AG08396 (cell line): ENCODE measurements at places on chromosomes 2 and 18.

GRCh38 chr2:77228391-77228790 lies 293.8 kb downstream of the LRRTM4 start:
- DNase-seq = no peak

- DNase-seq = no peak
These were observed 58.1 kb downstream of the CYP26B1 start for GRCh38 chr2:72089537-72089936.

DNA sequence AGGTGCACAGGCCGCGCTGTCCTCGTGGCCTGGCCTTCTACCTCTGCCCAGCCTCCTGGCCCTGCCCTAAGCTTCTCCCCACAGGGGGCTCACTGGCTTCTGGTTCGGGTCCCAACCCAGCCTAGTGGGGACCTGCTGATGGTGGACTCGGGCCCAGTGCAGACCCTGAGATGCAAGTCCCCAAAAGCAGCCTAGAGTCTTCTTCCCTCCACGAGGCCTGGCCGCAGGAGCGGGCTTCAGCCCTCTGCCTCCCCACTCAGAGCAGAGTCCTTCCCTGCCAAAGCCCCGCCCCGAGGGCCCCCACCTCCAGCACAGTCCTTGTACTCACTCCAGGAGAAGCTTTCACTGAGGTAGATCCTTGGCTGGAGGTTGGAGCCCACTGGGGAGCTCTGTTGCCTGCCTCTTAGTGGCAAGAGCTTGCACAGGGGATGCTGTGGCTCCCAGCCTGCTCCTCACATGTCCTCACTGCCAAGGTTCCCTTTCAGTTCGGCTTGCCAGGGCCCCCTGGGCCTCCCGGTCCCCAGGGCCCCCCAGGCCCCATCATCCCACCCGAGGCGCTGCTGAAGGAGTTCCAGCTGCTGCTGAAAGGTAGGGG lies 3.6 kb downstream of the ERFE start:
- DNase-seq = no peak

- no peak for DNase-seq
These were observed 2.0 kb downstream of the DNAJC27 start for GRCh38 chr2:24969784-24970183.

GRCh38 chr2:174881678-174882077 lies 117.4 kb upstream of the CHRNA1 start:
- no peak for DNase-seq

DNA sequence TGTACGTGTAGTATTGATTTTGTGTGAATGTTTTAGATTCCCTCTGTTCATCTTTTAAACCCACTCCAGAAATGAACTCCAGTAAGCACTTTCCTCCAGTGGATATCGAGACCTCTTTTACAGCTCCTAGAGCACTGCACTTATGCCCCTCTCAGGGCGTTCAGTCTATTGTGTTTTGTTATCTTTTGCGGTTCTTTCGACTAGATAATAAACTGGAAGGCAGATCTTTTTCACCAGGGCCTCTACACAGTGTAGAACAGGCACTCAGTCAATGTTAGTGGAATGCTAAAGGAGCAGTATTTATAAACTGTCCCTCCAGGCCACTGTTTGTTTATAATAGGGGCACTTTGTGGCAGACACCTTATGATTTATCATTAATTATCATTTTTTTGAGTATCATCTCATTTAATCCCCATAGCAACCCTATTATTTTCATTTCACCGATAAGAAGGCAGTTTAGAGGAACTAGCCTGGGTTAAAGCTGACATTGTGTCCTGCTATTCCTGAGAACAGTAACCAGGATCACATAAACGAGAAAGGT lies 742 bp upstream of the SOS1 start:
- DNase-seq = no peak

- no peak for DNase-seq
These were observed 131.8 kb downstream of the AFF3 start for GRCh38 chr2:100010606-100011005.

DNA sequence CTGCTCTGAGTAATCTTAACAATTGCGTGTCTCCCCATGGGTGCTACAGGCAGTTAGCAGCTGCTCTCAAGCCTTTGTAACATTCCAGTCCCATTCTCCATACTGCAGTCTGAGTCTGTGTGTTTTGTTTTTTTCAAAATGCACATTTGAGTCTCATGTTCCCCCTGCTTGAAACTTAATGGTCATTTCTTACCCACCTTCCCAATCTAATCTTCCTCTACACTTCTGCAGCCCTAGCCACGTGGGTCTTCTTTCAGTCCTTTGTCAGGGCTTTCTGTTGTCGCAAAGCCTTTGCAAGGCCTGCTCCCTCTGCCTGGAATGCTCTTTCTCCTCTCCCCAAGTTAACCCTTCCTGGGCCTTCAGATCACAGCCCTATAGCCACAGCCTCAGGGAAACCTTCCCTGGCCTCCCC lies 24.5 kb downstream of the ELAC1 start:
- no peak for DNase-seq

DNA sequence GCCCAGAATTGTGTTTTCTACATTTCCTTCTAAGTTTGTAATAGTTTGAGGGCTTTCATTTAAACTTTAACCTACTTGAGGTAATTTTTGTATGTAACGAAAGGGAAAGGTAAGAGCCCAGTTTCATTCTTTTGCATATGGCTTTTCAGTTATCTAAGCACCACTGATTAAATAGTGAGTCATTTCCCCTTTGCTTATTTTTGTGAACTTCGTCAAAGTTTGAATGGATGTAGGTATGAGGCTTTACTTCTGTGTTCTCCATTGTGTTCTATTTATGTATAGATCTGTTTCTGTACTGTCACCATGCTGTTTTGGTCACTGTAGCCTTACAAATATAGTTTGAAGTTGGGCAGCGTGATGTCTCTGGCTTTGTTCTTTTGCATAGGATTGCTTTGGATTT lies 944.8 kb upstream of the CNTNAP5 start:
- DNase-seq = no peak

DNA sequence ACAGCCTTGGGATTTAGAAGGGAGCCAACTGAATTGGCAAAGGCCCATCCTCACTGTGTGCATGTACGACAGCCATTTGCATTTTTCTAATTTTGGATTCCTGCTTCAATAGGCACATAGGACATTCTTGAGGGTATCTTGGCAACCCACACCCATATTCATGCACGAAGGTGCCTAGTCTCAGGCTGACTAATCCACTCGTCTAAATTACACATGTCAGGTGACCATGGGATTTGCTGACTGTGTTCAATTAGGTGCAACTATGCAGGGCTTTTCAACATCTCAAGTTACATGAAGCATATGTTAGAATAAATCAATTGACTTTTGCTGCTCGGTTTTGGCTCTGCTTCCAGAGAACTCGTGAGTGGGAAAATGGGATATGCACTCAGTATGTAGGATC lies 249.7 kb downstream of the SP3 start:
- no peak for DNase-seq

GRCh38 chr2:239827523-239827890 lies 197.6 kb downstream of the NDUFA10 start:
- no peak for DNase-seq

DNA sequence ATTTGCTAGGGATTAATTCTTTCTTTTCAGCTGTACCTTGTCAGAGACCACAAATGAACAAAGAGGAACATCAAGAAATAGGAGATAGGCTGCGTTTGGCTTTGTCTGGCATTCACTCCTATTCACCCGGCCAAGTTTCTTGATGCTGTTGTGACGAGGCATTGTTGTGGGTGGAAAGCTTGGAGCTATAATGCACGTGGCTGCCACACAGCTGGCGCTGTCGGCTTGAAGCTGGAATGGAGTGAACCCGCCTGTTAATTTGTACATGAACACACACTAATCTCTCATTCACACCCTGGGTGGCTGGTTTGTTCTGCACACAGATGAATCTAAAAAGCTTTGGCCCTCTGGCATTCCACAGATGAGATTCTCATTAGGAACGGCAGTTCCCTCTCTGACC lies 274.9 kb upstream of the GYPC start:
- DNase-seq = no peak

- no peak for DNase-seq
These were observed 33.9 kb downstream of the SH3BP4 start for GRCh38 chr2:234985608-234986245.

DNA sequence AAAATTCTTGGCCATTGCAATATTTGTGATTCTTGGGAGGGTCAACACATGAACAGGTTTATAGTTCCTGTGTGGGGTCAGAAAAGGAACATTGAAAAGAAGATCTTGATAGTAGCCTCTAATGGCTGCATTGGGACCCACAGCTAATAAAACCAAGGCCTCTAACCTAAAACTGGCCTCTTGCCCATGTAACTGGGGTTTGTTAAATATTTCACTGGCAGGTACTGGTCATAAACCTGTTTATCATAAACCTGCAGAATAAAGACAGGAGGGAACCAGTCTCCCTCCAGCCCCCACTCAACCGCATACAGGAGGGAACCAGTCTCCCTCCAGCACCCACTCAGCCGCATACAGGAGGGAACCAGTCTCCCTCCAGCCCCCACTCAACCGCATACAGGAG lies 125.3 kb downstream of the PXDN start:
- DNase-seq = no peak

- DNase-seq = no peak
These were observed 269.7 kb upstream of the APCDD1 start for GRCh38 chr18:10184776-10185175.

GRCh38 chr2:126399001-126399400 lies 257.0 kb upstream of the GYPC start:
- DNase-seq = no peak

DNA sequence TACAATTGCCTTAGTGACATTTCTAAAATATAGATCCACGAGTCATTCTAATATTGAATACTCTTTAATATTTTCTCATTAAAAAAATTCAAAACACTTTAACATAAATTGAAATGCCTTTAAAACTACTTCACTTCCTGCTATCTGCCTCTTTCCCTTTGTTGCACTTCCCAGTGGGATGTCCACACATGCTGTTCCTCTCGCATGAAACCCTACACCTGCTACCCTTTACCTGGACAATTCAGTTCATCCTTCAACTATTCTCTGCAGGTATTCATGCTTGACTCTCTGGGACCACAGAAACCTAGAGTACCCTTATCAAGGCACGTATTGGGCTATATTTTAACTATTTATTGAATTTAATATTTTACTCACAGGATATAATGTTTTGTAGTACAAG lies 373.3 kb upstream of the GALNT5 start:
- no peak for DNase-seq

DNA sequence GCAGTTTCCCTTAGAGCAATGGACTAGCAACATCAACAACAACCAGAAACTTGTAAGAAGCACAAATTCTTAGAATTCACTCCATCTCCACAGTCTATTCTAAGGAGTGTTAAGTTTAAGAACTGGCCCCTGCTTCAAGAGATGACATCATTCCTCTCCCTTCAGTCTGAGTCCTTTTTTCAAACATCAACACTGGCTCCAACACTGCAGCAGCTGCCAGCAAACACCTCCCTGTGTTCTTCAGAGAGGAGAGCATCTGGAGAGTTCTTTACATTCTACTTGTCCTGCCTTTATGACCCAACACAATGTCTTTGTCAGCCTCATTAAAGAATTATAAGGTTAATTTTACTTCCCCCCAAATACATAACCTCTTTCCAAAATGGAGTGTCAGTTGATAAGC lies 122.3 kb downstream of the HNMT start:
- DNase-seq = peak; percentile 16

DNA sequence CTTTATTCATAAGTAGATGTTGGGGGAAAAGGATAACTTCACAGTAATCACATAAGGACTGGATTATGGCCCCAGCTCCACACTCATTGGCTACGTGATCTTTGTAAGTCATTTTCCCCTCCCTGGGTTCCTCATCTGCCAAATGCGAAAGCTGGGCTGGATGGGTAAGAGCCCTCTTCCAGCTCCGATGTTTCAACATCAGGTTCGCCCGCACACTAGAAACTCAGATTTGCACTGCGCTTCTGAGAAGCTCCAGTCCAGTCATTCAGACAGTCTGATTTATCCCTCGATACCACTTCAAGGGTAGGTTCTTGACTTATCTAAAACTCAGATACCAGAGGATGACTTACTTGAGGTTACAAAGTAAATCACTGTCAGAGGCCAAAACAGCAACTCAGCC lies 31.0 kb upstream of the RMDN2 start:
- DNase-seq = no peak

DNA sequence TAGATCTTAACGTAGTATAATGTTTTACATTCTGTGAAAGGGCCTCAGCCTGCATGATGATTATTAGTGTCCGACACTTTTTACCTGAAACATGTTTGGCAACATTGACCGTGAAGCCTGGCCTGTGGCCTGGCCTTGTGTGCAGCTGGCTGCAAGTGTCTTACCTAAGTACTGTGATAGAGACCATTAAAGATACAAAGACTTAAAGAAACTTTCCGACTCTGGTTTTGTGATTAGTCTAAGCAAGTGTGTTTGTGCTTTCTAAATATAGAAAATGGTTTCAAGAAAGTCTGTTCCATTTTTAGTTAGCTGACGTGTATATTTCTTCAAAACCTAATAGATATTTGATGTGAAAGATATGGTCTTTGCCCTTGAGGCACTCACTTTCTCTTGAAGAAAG lies 601.8 kb downstream of the LRP1B start:
- DNase-seq = no peak

DNA sequence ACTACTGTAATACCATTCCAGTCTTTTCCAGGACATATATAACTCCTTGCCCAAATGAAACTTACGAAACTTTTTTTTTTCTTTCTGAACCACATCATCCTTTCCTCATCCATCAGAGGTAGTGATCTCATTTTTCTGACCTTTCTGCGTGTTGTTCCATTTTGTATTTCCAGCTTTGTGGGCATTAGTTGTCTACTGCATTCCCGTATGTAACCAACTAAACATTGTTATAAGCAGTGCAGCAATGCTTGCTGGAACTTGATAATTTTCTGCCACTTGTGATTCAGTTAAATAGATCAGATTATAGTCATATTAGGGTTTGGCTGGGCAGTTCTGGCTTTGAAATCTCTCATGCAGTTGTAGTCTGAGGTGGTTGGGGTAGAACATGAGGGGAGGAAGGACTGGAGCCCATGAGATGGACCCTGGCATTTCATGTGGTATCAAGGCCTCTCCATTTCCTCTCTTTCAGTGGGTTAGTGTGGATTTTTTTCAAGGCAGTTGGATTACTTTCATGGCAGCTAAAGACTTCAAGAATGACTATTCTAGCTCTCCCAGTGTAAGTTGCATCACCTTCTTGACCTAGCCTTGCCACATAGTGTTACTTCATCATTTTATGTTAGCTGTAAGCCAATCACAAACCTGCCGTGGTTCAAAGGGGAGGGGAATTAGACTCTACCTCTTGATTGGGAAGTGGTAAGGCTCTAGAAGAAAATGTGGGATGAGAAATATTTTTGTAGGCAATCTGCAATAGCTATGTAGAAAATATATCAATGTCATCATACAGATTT lies 80.5 kb downstream of the EHBP1 start:
- DNase-seq = no peak

DNA sequence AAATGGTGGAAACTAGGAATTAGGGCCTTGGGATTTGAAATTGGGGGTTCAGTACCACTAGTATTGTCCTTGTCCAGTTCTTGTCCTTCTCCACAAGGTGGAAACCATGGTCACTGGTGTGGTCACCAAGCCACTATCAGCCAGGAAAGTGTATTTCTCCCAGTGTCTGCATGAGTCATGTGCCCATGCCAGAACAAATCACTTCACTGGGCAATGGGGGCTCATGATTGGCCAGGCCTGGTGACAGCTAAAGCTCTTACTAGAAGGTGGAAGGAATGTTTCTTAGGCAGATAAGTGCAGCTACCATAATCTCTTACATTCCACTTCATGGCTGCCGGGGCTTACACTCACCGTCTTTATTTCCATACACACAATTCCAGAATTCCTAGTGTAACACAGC lies 124.8 kb upstream of the TACR1 start:
- no peak for DNase-seq
